ENCODE measurements at places on chromosomes 1 and 21. TPM values are rescaled to one million over a fixed set of nuclear protein-coding genes. Genes with fewer than 3 reads are reported as not detected.

The THRAP3 gene
- 127 TPM for total RNA-seq

The NUF2 gene
- 21.8 TPM for total RNA-seq

The GSTM5 gene
- total RNA-seq: 0.76 TPM

The HHIPL2 gene
- not detected for total RNA-seq

The SPRR5 gene
- total RNA-seq: not detected

The SCAF4 gene
- 5.0 TPM for total RNA-seq

The ID3 gene
- total RNA-seq: 115 TPM

The VASH2 gene
- total RNA-seq: 0.30 TPM

The TTC39A gene
- total RNA-seq: 0.32 TPM

The AVPR1B gene
- total RNA-seq: not detected

The WDR64 gene
- total RNA-seq: not detected

The LCE3D gene
- total RNA-seq: not detected

The FAM72B gene
- 4.0 TPM for total RNA-seq

The RIMKLA gene
- under 0.01 TPM for total RNA-seq

The SLC44A3 gene
- total RNA-seq: under 0.01 TPM

The OR2T35 gene
- not detected for total RNA-seq

The BSND gene
- not detected for total RNA-seq

The RXRG gene
- not detected for total RNA-seq

The AKR7A3 gene
- 0.30 TPM for total RNA-seq

The OLFML2B gene
- 0.32 TPM for total RNA-seq

The PGLYRP4 gene
- total RNA-seq: not detected

The VPS72 gene
- total RNA-seq: 76.7 TPM

The OR10Z1 gene
- total RNA-seq: not detected

The CD84 gene
- total RNA-seq: not detected

The EIF3I gene
- 395 TPM for total RNA-seq

The AJAP1 gene
- total RNA-seq: not detected

The ATF6 gene
- total RNA-seq: 41.5 TPM

The LRRC38 gene
- not detected for total RNA-seq

The CLCA4 gene
- total RNA-seq: not detected

The FCGR1A gene
- total RNA-seq: not detected

The FCN3 gene
- total RNA-seq: not detected

The MPZ gene
- total RNA-seq: 0.32 TPM

The DBT gene
- 2.9 TPM for total RNA-seq

The ARTN gene
- 0.15 TPM for total RNA-seq

The GNAT2 gene
- total RNA-seq: not detected

The HES3 gene
- total RNA-seq: not detected

The CTXND2 gene
- not detected for total RNA-seq

The OPTC gene
- total RNA-seq: not detected

The VSIG8 gene
- total RNA-seq: under 0.01 TPM

The DHRS3 gene
- total RNA-seq: 33.7 TPM

The UBE2U gene
- total RNA-seq: not detected

The S100A7A gene
- not detected for total RNA-seq

The RNF186 gene
- not detected for total RNA-seq

The INTS11 gene
- 52.6 TPM for total RNA-seq

The HSD3B2 gene
- total RNA-seq: not detected
